A549 treated with GW870086 at 1 μM for 4 hours (cell line): ENCODE measurements at places on chromosomes 5 and 9. TPM values are rescaled to one million over a fixed set of nuclear protein-coding genes. Genes with fewer than 3 reads are reported as not detected.

Gene PCDHB6
- 0.81 to 1.2 TPM (median 0.89 TPM) in 5 replicates for total RNA-seq

Gene LCN15
- not detected in 5 replicates for total RNA-seq

Gene TLX3
- total RNA-seq: not detected in 5 replicates

Gene SAXO1
- total RNA-seq: not detected in 5 replicates

Gene SLC45A2
- 0.07 TPM in 1 of 5 replicates, not detected in the others for total RNA-seq

Gene PDE8B
- 1.5 to 2.1 TPM (median 1.7 TPM) in 5 replicates for total RNA-seq

Gene PCA3
- not detected in 5 replicates for total RNA-seq

Gene QRFP
- total RNA-seq: not detected in 5 replicates

Gene GABRP
- not detected in 5 replicates for total RNA-seq

Gene SPATA31E1
- not detected in 5 replicates for total RNA-seq

Gene LIX1
- total RNA-seq: not detected in 5 replicates

Gene PCDHGB4
- 0.74 to 1.00 TPM (median 0.79 TPM) in 5 replicates for total RNA-seq

Gene SLC25A2
- total RNA-seq: not detected in 5 replicates

Gene ANGPTL2
- total RNA-seq: not detected in 5 replicates

Gene GABRA1
- not detected in 5 replicates for total RNA-seq

Gene NMUR2
- total RNA-seq: 0.08 to 0.13 TPM in 2 of 5 replicates, not detected in the others

Gene MSANTD3
- 58.0 to 75.2 TPM (median 67.3 TPM) in 5 replicates for total RNA-seq
